ENCODE measurements at places on chromosomes 11 and 22. TPM values are rescaled to one million over a fixed set of nuclear protein-coding genes. Genes with fewer than 3 reads are reported as not detected.

- no peak for DNase-seq
These were observed 24.7 kb downstream of the ALG9 start for GRCh38 chr11:111846636-111847035.

CNGA4 gene
- total RNA-seq, result 0.25 TPM

PDGFD gene
- 131 TPM for total RNA-seq

- DNase-seq, result no peak
These were observed 56.7 kb downstream of the EFCAB6 start for GRCh38 chr22:43755452-43755851.

BAD gene
- 55.1 TPM for total RNA-seq

GRCh38 chr11:78417888-78418583 is 416 bp upstream of the GAB2 start:
- peak; percentile 78 for DNase-seq

All from ovary (tissue), 10 donors.